Activated CD4-positive, alpha-beta T cell treated with anti-CD3 and anti-CD28 coated beads, Interleukin-2, amount 50 U/mL, for 48 hours (primary cell): ENCODE measurements at places on chromosomes 5 and 9.

DNA sequence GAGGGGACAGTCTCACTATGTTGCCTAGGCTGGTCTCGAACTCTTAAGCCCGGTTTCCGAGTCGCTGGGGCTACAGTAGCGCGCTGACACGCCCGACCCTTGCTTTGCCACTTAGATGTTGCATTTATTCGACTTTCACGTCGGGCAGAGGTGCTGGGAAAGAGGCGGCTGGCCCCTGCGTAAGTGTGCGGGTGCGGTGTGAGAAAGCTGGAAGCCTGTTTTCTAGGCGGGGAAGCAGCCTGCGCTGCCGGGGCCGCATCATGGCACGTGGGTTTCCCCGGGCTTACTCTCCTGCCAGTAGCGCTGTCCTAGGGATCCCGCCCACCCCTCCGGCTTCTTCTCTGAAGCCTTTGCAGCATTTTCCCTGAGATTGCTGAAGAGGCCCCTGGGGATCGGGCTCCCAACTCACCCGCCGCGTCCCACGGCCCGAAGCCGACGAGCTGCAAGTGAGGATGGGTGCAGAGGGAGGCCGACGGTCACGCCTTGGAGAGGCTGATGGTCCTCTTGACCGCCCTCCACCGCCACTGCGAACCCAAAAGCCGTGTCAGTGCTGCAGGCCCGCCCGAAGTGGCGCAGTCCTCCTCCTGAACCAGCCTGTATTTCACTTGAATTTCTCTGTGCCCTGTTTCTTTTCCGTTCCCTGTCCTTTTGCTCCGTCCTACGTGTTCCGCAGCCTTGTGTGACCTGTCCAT lies 5.8 kb upstream of the TRIM41 start:
- peak; percentile 78 for DNase-seq

DNA sequence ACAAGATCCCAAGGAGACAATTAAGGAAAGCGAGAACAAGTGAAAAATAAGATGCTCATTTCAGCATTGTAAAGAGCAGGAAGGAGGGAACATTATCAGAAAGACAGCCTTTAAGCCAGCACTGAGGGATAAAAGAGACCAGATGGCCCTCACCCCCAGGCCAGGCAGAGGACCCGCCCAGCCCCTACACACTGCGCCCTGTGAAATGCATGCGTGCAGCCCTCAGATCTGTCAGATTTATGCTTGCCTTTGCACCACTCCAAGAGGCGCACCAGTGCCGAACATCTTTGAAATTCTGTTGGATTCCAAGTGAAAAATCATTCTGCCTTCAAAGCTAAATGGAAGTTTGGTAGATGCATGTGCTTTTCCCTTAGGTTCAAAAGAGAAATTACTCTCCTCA lies 378.0 kb downstream of the MLLT3 start:
- DNase-seq, result no peak

DNA sequence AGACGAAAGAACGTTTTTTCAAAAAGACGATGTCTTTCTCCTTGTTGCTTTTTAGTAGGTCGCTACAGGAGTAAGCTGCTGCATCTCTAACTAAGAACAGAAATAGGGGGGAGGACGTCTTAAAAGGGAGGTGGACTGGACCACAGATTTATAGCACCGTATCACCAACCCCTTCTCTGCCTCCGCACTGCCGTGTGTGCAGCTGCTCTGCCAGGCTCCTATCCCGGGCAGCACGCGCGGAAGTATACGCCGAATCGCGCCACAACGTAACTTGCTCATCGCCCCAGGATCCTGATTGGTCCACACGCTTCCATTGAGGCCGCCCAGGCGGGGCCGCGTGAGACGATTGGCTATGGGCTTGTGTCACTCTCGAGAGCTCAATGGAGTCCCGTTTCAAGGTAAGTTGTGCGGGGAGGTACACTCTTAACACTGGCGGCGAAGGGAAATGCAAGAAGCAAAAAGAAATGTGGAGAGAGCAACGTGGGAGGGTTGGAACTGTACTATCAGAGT lies at the start of gene ELAVL2:
Gene ELAVL2 (minus strand): TSS at position 121 of the 510 bp plus-strand sequence. CDS start 64,006 bp downstream, outside the sequence.
- peak; percentile 22 for DNase-seq

GRCh38 chr9:128677794-128678193 lies 11.2 kb upstream of the SET start:
- no peak for DNase-seq

GRCh38 chr5:168261227-168261571 lies 30.2 kb upstream of the WWC1 start:
- no peak for DNase-seq

- DNase-seq, result no peak
These were observed 523.1 kb downstream of the EFNA5 start for GRCh38 chr5:107147589-107147988.

GRCh38 chr5:135392256-135392655 lies 6.8 kb downstream of the MACROH2A1 start:
- DNase-seq, result no peak
